Progenitor cell of endocrine pancreas (in vitro differentiated cells): ENCODE measurements at places on chromosomes 13 and 19. TPM values are rescaled to one million over a fixed set of nuclear protein-coding genes. Genes with fewer than 3 reads are reported as not detected.

- H3K27ac ChIP-seq: peak overlapping the region; percentile 99
- no peaks in the 10 kb centered on the region for H3K27me3 ChIP-seq
- H3K36me3 ChIP-seq: peaks cover 3% of the 10 kb centered on the region
- peaks cover 48% of the 10 kb centered on the region for H3K4me1 ChIP-seq
- peak overlapping the region; percentile 81 for H3K4me3 ChIP-seq
Measured at GRCh38 chr13:97224544-97225300, 2.6 kb downstream of the MBNL2 start.

- H3K4me1 ChIP-seq: peaks cover 3% of the 10 kb centered on the region
- H3K4me3 ChIP-seq: no peak overlapping the region
- DNase-seq: no peak
Measured at GRCh38 chr19:10981252-10981895, 20.5 kb downstream of the SMARCA4 start.

- no peak overlapping the region for H3K4me3 ChIP-seq
- no peak overlapping the region for H3K27ac ChIP-seq
- no peak for DNase-seq
Measured at GRCh38 chr13:65656740-65657329, 1573.3 kb downstream of the PCDH9 start.

DNA sequence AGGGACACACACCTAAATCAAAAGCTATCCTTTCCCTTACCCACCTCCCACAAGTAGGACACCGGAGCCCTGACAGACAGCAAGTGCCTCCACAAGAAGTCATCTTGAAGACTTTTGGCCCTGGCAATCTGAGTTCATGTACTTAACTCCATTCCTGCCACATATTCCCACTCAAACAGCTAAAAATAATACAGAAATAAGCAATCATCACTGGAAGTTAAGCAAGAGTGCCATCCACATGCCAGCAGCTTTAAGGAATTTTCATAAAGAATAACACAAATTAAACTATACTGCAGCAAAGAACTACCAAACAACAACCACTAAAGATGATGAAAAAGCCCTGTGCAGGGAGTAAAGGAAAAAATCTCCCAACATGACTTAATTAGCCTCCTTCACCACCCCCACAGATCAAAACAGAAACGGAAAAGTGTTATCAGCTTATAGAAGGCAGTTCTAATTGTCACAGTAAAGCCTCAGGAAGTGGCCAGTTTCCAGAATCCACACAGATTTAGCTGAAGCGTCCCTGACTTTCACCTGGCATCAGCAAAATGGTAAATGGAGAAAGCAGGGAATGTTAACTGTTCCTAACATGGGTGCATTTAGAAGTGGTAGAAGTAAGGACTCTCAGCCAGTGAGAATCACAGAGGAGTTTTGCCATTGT lies 343.9 kb downstream of the TBC1D4 start:
- H3K36me3 ChIP-seq: peaks cover 5% of the 10 kb centered on the region
- DNase-seq: no peak
- no peak overlapping the region for H3K27ac ChIP-seq
- no peaks in the 10 kb centered on the region for H3K4me1 ChIP-seq

The PCDH9 gene
- total RNA-seq: 1.7 and 2.3 TPM in 2 replicates

The ZNF793 gene
- 24.8 and 30.9 TPM in 2 replicates for total RNA-seq

The BLOC1S3 gene
- 8.7 and 9.1 TPM in 2 replicates for total RNA-seq

The KIR3DL1 gene
- total RNA-seq: not detected in 2 replicates

The OR7A5 gene
- not detected in 2 replicates for total RNA-seq
